Stimulated activated CD4-positive, alpha-beta T cell treated with anti-CD3 and anti-CD28 coated beads, TNF-alpha, amount 100 ng/mL, for 1 hour (primary cell): ENCODE measurements at places on chromosomes 7 and 10.

- DNase-seq: no peak
Observed at GRCh38 chr7:64872351-64873154, 30.5 kb upstream of the ZNF273 start.

- no peak for DNase-seq
Observed at GRCh38 chr10:113960617-113961181, 83.0 kb upstream of the ADRB1 start.

DNA sequence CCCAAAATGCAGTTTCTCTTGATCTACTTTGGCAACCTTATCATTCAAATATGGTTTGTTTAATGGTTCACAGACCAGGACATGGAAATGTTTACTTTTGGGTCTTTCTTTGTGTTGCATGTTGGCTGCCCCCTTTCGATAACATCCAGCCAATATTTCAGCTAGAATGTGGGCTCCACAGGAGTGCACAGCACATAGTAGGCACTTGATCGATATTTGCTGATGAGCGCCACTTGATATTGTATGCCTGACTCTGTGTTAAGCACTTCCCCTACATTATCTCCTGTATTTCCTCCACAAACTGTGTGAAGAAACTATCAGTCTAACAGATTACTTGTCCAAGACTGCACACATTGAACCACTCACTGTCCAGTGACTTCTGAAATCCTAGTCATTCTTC lies 60.2 kb downstream of the SMURF1 start:
- DNase-seq: no peak

- no peak for DNase-seq
Observed at GRCh38 chr7:139452958-139453672, 30.4 kb downstream of the KLRG2 start.

DNA sequence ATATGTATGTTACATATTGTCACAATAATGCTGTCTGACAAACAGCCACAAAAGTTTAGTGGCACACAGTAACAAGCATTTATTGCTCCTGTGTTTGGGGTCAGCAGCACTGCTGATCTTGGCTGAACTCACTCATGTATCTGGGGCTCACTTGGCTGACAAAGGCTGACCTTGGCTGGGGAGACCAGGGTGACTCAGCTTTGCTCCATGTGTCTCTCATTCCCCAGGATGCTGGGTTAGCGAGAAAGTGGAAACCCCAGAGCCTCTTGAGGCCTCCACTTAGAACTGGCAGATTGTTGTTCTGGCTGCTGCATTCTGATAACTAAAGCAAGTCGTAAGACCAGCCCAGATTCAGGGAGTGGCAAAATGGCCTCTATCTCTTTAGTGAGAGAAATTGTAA lies 217.3 kb upstream of the HABP2 start:
- no peak for DNase-seq

DNA sequence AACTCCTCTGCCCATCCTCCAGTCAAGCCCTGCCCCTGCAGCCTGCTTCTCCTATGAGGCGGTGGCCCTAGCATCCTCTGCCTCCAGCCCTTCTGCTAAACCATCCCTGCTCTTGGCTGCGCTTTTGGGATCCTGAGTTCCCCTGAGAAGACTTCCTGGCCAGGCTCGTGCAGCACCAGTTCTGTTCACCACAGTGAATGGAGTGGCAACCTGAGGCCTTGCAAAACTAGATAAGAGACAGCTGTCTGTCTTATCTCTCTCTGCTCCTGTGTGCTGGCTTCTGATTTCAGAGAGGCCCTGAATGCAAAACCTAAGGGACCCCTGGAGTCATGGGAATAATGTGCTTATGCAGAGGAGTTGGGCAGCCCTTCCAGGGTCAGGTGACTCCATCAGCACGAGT lies 119.2 kb downstream of the TMEM178B start:
- DNase-seq: no peak

- no peak for DNase-seq
Observed at GRCh38 chr7:63073286-63073685, 925.4 kb upstream of the ZNF722 start.

DNA sequence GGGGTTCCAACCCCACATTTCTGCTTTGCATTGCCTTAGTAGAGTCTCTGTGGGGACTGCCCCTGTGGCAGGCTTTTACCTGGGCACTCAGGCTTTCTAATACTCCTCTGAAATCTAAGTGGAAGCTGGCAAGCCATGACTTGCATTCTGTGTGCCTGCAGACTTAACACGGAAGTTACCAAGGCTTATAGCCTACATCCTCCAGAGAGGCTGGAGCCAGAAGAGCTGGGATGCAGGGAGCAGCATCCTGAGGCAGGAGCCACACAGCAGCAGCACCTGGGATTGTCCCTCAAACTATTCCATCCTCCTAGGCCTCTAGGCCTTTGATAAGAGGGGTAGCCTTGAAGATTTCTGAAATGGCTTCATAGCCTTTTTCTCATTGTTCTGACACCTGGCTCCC lies 22.1 kb upstream of the ABCC2 start:
- no peak for DNase-seq

DNA sequence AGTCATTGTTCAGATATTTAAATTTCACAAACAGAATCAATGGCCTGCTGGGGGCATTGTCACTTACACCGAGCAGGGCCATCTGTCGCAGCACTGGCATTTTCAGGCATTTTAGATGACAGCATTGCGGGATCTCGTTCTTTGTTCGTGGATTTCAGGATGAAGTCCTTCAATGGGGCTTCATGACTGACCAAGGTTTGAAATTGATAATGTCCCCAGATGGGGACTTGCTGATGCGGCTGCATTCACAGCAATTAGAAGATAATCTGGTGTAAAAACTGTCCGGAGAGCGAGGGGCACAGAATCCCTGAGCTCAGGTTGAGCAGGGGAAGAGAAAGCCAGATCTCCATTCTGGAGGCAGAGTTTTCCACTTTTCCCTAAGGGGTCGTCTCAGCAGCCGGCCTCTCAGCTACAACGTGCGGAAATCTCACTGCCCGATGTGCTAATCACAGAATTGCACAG lies 1.9 kb upstream of the C7orf33 start:
- DNase-seq: no peak

DNA sequence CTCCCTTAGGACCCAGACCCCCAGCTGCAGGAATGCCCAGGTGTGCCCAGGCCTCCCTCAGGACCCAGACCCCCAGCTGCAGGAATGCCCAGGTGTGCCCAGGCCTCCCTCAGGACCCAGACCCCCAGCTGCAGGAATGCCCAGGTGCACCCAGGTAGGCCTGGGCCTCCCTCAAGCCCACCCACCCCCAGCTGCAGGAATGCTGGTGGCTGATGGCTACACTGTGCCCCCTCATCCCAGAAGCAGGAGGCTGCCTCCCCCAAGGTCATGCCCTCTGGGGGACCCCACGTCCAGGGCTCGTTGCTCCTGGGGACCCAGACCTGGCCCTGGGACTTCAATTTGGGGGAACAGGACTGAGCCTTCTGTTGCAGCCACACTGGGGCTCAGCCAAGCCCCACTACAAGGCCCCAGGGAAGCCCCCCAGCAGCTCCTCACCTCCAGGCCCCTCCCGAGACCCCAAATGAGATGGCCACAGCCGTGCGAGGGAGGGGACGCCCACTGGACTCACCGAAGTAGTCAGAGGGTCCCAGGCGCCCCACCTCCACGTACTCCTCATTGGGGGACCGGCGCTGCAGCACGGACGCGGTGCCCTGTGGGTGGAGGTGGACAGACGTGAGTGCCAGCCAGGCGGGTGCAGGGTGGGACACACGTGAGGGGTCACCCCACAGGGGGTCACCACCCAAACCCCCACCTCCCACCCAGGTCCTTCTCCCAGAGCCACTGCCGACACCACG lies 31.4 kb upstream of the PDGFA start:
- no peak for DNase-seq

- no peak for DNase-seq
Observed at GRCh38 chr10:101965075-101965765, 90.8 kb downstream of the ARMH3 start.

- DNase-seq: no peak
Observed at GRCh38 chr10:77390481-77390891, 247.1 kb downstream of the KCNMA1 start.

- no peak for DNase-seq
Observed at GRCh38 chr10:89665302-89665701, 20.3 kb upstream of the PANK1 start.

GRCh38 chr10:28775773-28776172 lies 98.5 kb downstream of the BAMBI start:
- no peak for DNase-seq

- no peak for DNase-seq
Observed at GRCh38 chr7:71604818-71605414, 473.0 kb downstream of the GALNT17 start.

GRCh38 chr10:23442936-23443335 lies 4.1 kb downstream of the OTUD1 start:
- no peak for DNase-seq

DNA sequence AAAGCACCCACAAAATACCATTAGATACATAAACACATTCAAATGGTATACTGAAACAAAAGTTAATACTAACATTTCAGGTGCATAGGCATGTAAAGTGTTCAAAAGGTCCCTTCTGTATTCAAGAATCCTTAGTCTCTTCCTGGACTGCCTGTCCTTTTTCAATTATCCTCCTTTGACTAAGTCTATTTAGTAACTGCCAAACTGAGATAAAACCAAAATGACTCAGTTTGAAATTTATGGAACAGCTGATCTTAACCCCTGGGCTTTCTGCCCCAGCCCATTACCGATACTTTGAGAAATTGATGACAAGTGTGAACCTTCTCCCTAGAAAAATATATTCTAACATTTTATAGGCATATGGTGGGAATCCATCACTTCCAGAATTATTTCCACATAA lies 5.4 kb downstream of the EPC1 start:
- DNase-seq: no peak

DNA sequence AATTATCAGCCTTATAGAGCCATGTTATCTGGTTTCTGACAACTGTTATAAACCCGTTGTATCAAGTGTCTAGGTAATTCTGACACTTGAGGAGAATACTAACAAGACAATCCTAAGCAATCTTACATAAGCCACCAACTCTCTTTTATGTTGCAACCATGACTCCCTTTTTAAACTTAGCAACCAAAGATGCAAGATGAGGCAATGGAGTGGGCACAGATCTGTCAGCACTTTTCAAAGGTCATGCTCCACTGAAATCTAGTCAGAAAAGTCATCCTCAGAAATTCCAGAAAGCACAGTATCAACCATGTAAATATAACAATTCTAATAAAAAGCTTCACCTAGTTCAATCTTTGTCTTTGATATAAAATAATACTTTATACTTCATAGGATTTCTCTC lies 77.0 kb upstream of the SEMA3A start:
- DNase-seq: no peak

DNA sequence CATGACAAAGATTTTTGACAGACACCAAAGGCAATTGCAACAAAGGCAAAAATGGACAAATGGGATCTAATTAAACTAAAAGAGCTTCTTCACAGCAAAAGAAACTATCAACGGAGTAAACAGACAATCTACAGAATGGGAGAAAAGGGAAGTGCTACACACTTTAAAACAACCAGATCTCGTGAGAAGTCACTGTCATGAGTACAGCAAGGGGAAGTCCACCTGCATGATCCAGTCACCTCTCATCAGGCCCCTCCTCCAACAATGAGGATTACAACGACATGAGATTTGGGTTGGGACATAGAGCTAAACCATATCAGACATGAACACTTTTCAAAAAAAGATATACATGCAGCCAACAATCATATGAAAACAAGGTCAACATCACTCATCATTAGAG lies 11.5 kb upstream of the PSTK start:
- DNase-seq: no peak

DNA sequence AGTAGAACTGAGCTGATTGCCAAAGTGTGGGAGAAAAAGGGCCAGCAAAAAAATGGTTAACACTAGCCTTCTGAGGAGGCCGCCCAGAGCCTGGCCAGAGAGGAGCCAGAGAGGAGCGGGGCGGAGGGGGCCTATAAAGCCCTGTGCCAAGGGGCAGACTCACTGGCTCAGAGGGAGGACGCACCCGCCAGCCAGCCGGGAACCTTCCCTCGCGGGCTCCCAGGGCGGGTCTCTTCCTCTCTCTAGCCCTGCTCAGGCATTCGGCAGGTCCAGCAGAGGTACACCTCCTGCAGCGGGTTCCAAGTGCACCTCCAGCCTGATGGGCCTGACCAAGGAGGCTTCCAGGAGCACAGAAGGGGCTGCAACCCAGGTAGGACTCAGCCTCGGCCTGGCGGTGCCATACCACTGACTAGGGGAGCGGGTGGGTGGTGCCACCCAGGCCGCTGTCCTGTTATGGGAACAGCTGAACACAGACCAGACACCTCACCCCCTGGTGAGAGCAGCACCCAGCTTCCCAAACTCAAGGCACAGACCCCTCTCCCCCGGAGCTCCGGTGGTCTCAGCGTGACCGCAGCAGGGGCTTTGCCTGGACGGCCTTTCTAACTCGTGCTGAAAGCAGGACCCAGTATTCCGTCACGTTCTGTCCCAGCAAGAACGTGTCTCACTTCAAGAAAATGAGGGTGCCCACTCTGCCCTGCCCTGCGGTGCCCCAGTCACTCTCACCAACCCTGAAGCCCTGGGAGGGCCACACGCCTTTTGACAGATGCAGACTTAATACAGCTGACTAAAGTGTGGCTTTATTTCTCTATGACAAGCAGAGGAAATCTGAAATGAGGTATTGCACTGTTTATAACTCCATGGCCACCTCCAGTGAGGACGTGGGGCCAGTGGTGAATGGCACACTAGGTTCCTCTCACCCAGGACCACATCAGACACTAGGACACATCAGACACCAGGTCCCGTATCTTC lies at the start of gene GPER1:
TSS of gene GPER1 (plus strand) at position 162 of the 969 bp plus-strand sequence. CDS start 3,616 bp downstream, outside the sequence.
- DNase-seq: no peak

DNA sequence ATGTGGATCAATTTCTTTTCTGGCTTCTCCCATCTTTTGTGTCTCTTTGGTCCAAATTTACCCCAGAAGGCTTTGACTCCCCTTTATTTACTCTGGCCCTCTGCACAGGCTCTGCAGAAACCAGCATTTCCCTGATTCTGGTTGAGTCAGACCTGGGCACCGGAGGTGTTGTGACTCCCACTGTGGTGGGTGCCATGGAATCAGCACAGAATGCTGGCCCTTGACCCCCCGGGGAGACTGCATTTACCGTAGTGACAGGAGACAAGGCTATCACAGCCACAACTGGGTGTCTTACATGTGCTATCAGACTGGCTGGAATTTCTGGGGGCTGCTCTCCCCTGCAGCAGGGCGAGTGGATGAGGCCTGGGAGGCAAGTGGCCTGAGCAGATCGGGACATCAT lies 37.6 kb downstream of the PLXDC2 start:
- no peak for DNase-seq

DNA sequence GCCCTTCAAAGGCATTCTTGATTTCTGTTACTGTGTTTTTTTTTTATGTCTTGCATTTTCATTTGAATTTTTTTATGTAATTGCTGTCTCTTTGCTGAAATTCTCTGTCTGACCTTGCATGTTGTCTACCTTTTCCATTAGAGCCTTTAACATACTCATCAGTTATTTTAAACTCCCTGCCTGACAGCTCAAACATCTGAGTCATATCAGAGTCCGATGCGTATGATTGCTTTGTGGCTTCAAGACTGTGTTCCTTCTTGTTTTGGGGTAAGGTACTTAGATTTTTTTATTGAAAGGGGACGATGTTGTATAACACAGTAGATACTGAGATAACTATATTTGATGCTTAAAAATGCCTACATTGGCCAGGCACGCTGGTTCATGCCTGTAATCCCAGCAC lies 9.7 kb upstream of the TARP start:
- DNase-seq: no peak
